ENCODE measurements at places on chromosomes 13 and 19.
A peak's percentile ranks its signal among the peaks of the same experiment; 100 is the strongest.

DNA sequence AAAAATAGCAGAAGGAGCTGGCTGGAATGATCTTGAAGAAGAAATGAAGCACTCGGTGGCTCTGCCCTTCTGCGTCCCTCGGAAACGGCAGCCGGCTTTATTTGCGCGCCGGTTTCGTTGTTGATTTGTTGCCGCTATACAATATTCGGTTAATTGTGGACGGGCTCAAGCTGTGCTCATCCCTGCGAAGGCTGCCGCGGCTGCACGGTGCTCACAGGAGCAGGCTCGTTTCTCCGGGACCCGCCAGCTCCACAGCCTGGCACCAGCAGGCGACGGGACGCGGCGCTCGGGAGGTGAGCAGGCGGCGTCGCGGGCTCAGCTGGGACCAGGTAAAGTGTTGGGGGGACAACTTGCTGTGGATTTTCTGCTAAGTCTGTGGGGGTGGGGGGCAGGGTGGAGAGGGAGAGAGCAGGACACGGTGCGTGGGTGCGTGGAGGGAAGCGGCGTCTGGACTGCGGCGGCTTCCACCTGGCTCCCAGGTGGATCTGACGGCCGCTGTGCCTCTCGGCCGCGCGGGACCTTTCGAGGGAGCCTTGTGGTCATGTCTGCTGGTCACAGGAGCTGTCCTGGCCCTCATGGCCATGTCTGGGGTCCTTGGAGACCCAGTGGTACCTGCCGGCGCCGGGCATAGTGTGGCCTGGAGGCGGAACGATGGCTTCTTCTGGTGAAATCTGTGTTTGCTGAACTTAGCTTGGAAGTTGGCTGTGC lies 90.9 kb downstream of the TEX29 start:
- no peak for DNase-seq

GRCh38 chr13:75422028-75422427 lies 59.9 kb downstream of the TBC1D4 start:
- no peak for DNase-seq

DNA sequence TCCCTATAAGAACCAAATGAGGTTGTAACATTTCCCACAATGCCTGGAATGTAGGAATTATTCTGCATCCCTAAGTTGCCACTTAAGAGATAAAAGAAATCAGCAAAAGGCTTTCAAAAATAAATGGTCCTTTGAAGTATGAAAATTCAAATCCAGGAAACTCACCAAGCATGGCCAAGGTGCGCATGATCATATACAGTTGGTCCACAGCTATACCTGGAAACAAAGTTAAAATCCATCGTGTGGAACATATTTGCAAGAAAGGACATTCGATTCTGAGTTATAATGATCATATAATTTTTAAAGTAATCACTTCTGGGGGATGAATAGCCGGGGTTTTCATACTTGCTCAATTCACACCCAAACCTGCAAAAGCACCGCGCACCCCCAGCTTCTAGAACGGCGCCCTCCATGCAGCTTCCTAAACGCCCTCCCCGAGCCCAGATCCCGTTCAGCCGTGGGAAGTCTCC lies 525 bp downstream of the CARS2 start:
- DNase-seq, result no peak

- DNase-seq, result no peak
These were observed 963.4 kb downstream of the PCDH17 start for GRCh38 chr13:58594747-58595600.

GRCh38 chr13:51246418-51247277 lies 24.4 kb downstream of the FAM124A start:
- no peak for DNase-seq

DNA sequence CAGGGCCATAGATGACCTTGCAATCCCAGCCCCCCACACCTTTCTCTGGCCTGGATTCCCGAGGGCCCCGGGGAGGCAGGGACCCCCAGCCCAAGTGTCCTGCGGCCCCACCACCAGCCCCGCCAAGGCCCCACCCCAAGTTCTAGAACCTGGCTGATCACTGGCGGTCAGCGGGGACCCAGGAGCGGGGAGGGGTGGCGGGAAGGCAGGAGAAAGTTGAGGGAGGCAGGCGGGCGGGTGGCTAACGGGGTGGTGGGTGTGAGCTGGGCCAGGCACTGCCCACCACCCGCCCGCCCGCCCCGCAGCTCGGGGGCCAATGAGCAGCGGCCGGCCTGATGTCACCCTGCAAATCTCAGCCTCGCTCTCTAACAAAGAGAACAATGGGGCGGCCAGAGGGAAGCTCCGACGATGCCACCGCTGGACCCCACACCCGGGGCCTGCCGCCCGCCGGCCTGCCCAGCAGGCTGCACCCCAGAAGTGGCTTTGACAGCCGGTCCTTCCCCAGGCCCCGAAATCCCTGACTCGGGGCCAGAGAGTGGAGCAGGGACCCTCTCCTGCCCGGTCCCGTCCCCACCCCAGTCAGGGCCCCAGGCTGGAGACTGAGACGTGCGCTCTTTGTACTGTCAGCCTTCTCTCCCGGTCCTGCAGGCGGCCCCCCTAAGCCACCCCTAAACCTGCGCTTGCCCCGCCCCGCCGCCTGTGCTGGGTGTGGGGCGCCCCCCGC lies 1.6 kb downstream of the MEX3D start:
- DNase-seq, result no peak

- peak; percentile 39 for DNase-seq
These were observed 16.7 kb downstream of the TSKS start for GRCh38 chr19:49746206-49746958.

- DNase-seq, result no peak
These were observed 1071.2 kb downstream of the EFNB2 start for GRCh38 chr13:105464249-105464648.

DNA sequence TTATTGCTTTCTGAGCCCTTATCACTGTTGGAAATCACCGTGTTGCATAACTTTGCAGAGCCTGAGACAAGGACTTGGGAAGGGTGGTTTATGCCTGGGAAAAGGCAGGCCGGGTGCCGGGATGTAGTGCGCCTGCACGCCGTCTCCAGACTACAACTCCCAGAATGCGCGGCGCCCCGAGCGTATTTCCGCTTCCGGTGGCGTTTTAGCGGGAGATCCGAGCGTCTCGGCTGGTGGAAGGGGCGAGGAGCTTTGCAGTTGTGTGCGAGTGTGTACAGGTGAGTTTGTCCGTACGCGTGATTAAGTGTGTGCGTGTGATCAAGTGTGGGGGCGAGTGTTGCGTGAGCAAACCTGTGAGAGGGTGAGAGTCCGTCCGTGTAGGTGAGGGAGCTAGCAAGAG lies 75.4 kb downstream of the PEG3 start:
- no peak for DNase-seq

DNA sequence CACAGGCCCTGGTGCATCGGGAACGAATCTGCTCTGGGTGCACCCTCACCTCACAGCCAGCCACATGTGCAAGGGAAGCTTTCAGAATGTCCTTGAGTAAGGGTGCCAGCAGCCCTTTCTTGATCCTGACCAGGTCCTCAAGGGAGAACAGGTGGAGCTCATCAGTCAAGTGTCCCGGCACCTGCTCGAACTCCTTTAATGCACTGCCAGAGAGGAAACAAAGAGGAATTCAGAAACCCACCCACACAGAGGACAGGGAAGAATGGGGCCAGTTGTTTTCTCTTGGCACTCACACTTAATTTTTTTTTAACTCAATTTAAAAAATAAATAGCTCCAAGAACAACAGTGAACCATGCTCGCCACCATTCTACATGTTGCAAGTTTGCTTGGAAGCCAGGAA lies 41.7 kb downstream of the RUBCNL start:
- DNase-seq, result no peak

GRCh38 chr13:21069561-21070004 lies 8.2 kb upstream of the LATS2 start:
- no peak for DNase-seq

DNA sequence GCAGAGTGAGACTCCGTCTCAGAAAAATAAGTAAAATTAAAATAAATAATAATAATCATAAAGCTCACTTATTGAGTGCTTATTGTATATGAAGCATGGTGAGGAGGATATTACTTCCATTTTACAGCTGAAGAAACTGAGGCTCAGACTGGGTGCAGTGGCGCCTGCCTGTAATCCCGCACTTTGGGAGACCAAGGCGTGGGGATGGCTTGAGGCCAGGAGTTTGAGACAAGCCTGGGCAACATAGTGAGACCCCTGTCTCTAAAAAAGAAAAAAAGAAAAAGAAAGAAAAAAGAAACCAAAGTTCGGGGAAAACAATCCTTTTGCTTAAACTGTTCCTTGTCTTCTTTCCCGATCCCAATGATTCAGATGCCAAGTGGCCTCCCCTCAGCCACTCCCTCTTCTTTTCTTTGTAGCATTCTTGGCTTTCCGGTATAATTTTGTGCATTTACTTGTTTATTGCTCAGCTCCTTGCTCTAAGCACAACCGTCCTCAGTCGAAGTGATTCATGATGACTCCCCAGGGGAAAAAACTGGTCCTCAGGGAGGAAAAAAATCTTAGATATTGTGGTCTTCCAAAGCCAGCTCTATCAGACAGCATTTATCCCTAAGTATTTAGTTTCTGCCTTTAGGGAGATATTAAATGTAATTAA lies 965 bp upstream of the EIF3G start:
- no peak for DNase-seq

DNA sequence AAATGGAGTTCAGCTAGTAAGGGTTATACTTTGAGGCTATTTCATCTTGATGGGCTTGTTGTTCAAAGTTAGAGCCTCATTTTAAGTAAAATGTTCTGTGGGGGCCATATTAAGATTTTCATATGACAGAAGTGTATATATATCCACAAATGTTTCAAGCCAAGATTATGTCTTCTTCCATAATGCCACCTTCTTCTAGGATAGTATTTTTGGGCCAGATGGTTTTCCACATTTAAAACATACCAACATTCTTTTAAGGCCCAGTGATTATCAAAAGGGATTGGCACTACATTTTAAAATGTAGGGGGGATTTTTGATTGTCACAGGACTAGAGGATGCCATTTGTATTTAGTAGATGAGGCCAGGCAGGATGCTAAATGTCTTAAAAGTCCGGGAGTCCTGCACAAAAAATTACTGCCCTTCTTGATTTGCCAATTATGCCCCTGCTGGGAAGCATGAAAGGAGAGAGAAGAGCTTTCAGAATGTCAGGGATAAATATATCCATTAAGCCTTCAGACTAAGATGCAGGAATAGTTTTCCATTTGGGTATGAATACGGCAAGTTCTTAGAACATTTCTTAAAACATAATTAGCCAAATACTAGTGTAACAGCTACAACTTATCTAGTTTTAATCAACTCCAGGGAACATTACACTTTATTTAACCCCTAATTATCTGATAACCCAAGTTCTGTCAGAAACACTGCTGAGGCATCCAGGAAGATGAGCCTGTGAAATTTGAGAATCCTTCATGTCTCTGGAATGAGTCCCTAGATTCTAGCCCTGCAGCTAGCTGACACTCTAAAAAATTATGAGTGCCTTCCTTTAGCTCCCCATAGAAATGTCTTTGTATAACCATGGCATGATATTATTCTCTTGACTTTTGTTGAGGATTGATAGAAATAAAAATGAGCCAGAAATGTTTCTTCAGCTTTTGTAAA lies 34.0 kb downstream of the ITM2B start:
- no peak for DNase-seq

DNA sequence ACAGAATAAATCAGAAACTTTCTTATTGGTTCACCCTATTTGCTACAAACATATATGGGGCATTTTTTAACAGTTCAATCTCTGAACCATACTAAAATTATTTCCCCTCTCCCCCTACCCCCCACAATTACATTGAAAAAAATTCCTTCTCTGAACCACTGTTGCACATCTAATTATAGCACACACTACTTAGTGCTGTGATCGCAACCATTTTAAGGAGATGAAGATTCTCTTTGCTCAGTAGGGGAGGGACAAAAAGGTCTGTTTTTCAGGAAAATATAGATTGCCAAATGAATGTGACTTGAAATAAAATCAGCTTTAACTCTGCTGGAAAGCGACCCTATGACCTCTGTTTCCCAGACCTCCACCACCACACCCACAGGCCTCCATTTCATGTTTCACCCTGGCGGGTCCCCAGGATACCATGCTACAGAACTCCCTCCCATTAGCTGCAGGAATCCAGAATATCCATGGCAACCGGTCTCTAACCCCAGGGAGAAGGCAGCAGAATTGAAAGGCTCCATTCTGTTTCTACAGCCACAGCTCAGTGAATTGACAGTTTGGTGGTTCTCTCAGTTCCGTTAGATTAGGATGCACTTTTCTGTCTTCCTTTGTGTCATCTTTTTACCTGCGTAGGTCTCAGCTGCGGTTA lies 286.3 kb downstream of the TBC1D4 start:
- DNase-seq, result no peak

- DNase-seq, result no peak
These were observed 8.3 kb downstream of the IFNL3 start for GRCh38 chr19:39236527-39236926.

DNA sequence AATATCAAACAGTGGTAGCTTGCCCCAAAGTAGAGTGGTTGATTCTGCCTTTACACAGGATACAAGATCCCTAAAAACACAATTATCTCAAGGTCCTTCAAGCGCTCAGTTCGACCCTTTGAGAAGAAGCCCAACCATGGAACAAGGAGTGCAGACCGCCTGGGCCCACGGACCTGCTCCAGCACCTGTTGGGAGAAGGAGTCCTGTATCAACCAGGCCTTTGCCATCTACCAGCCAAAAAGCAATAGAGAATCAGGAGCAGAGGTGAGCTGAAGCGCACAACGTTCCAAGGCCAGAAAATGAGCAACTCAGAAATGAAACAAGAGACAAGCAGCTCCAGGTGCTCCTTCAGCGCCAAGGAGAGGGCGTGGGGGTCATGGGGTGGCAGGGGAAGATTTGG lies 6.3 kb upstream of the LILRB3 start:
- DNase-seq, result no peak

DNA sequence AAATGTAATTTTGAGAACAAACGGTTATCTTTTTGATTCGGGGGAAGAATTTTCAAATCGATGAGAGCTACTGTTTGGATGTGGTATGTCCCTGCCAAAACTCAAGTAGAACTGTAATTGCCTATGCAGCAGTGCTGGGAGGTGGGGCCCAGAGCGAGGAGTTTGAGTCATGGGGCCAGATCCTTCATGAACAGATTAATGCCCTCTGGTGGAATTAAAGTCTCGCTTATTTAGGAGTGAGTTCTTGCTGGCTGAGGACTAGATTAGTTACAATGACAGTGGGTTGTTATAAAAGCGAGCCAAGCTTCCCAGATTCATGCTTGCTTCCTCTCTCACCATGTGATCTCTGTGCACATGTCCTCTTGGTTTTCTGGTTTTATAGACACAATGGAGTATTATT lies 11.8 kb upstream of the PRR20A start:
- peak; percentile 1 for DNase-seq

- no peak for DNase-seq
These were observed 69.8 kb upstream of the SERP2 start for GRCh38 chr13:44303681-44304432.

GRCh38 chr19:11594084-11594483 lies 3.2 kb upstream of the ZNF627 start:
- DNase-seq, result no peak

- DNase-seq, result no peak
These were observed 18.6 kb upstream of the TIMM44 start for GRCh38 chr19:7961920-7962626.

DNA sequence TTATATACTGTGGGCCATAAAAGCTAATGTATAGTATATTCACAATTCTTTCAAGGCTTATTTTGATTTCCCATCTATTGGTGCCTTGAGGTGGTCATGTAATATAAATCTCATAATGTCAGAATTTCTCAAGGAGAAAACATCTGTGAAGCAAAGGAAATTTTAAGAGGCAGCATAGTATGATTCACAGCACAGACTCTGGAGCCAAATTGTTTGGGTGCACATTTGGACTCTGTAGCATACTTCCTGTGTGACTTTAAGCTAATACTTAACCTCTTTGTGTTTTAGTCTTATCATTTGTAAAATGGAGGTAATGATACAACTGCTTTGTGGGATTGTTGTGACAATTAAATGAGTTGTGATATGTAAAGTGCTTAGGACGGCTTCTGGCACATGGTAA lies 67.6 kb downstream of the PIBF1 start:
- DNase-seq, result no peak

GRCh38 chr13:111114362-111115060 lies 599 bp upstream of the ARHGEF7 start:
- no peak for DNase-seq
